Stimulated activated CD8-positive, alpha-beta memory T cell treated with anti-CD3 and anti-CD28 coated beads, Interleukin-15, amount 100 ng/mL, for 24 hours (primary cell): ENCODE measurements at places on chromosomes 7 and 10.

- DNase-seq, result no peak
Observed at GRCh38 chr10:127614484-127615017, 65.4 kb downstream of the NPS start.

DNA sequence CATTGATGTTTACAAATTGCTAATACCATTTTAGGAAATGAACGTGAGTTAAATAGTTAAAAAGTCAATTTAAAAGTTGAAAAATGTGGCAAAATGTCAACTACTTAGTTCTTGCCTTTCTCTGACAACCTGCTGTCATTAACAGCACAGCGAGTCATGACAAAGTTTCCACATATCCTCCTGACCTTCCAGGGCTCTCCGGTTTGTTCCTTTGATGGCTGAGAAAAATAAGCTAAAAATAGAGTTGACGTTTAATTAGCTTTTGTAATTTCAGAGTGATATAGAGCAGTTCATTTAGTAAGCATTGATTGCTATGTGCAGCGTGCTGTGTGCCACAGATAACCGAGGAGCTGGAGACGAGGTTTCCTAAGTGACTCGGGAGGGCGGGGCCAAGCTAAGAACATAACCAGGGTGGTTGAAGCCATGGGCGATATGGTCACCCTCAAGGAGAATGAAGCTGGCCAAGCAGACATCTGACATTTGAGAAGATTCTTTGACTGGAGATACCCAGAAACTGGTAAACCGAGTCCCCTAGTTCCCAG, 47.9 kb downstream of the OGDH start:
- DNase-seq, result no peak

GRCh38 chr7:122155566-122155965, 11.5 kb upstream of the AASS start:
- DNase-seq, result no peak

DNA sequence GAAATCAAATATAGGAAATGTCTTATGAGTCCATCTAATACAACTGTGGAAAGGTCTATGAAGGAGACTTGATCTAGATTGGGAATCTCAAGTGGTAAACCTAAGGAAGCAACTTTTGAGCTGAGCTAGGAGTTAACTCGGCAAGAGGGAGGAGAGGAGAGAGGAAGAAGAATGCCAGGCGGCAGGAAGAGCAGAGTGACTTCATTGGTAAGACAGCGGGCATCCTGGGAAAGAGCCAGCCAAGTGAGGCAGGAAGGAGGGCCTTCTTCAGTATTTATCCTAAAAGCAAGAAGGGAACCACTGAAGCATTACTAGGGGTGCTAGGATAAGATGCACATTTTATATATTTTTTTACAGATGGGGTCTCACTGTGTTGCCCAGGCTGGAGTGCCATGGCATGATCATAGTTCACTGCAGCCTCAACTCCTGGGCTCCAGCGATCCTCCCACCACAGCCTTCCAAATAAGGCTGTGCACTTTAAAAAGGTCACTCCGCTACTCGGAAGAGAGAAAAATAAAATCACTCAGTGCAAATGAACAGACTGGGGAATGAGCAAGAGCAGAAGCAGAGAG, 2.0 kb downstream of the BCL7B start:
- no peak for DNase-seq

DNA sequence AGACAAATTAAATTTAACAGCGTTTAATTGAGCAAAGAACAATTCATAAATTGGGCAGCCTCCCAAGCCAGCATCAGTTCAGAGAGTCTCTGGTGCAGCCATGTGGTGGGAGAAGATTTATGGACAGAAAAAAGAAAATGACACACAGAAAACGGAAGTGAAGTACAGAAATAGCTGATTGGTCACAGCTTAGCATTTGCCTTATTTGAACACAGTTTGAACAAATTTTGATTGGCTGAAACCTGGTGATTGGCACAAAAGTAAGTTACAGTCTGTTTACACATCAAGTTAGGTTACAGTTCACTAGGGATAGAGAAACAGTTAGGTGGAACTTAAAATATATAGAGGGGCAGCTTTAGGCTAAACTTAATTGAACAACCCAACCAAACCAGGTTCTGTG, 720.1 kb downstream of the TYW1 start:
- no peak for DNase-seq

GRCh38 chr7:144780071-144780608, 55.7 kb downstream of the TPK1 start:
- DNase-seq, result no peak
